Thymus (tissue), 14 donors: ENCODE measurements at places on chromosomes 11 and 22. TPM values are rescaled to one million over a fixed set of nuclear protein-coding genes. Genes with fewer than 3 reads are reported as not detected.
A peak's percentile ranks its signal among the peaks of the same experiment; 100 is the strongest.

- H3K27ac ChIP-seq = no peak overlapping the region
- no peaks in the 10 kb centered on the region for H3K4me1 ChIP-seq
- DNase-seq = no peak
- H3K4me3 ChIP-seq = no peak overlapping the region
- H3K27me3 ChIP-seq = no peaks in the 10 kb centered on the region
These were observed 133.0 kb upstream of the CSNK2A3 start for GRCh38 chr11:11486002-11486401.

GRCh38 chr22:42906605-42907348 lies 49.7 kb upstream of the ARFGAP3 start:
- peaks cover 10% of the 10 kb centered on the region for H3K36me3 ChIP-seq
- H3K4me3 ChIP-seq = no peak overlapping the region
- peak overlapping the region; percentile 21 for H3K27ac ChIP-seq

DNA sequence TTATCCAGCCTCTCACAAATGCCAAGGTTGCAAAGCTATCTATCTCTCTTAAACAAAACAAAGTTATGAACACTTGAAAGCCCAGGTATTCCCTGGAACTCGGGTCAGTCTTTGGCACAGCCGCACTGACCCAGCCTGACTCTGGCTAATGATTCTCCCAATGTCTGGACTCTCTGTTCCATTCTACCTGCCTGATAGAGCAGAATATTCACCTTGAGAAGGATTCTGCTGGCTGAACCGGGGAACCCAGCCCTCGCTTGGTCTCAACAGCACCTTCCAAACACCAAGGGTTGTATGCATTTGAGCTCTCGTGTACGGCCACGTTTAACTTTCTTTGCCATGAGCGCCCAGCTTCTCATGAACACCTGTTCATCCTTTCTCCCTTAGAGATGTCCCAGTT lies 116.8 kb downstream of the ZBTB16 start:
- no peak overlapping the region for H3K27ac ChIP-seq
- no peak overlapping the region for H3K4me3 ChIP-seq
- H3K27me3 ChIP-seq = no peaks in the 10 kb centered on the region
- no peak for DNase-seq

DNA sequence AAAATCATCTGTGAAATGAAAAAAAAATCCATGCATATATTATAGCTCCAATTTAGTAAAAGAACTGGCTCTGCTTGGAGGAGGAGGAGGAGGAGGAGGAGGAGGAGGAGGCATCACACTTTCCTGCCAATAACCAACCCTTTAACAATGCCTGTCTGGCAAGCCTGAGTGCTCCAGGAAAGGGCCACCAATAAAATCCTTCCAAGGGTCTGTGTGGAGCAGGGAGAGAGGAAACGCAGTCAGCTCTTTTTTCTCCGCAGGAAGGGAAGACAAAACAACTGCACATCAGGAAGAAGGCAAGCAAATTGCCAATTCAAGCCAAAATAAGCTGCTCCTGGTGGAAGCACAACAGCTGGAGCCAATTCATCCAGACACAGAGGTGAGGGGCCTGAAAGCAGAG lies 139.0 kb downstream of the KCNC1 start:
- H3K4me3 ChIP-seq = no peak overlapping the region

DNA sequence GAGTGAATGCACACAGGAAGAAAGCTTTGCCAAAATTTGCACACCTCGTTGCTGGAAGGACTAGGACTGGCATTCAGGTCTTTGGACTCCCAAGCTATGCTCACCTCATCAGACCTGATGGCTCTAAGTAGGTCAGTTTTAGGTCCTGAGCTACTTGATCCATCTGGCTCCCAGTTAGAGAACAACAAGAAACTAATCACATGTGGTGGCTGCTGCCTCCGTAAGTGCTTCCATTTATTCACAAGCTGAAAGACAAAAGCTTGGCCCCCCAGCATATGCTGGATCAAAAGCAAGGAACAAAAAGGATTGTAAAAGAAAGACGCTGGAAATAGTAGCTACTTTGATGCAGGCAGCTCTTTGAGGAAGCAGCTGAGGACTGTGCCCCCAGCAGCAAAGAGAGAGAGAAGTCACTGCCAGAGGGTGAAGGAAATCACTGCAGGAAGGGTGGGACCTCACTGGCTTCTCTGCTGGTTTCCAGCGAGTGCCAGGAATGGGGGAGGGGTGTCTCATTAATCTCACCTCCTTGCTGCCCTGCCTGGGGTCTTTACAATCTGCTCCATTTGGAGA lies 268.9 kb downstream of the KIRREL3 start:
- no peak overlapping the region for H3K27ac ChIP-seq
- H3K4me3 ChIP-seq = no peak overlapping the region
- no peaks in the 10 kb centered on the region for H3K36me3 ChIP-seq
- no peak for DNase-seq
- no peaks in the 10 kb centered on the region for H3K4me1 ChIP-seq

Gene CECR2
- total RNA-seq = 0.42 TPM

GRCh38 chr11:17790453-17790852 lies 55.9 kb downstream of the KCNC1 start:
- H3K4me3 ChIP-seq = no peak overlapping the region
- no peaks in the 10 kb centered on the region for H3K4me1 ChIP-seq
- DNase-seq = no peak
- H3K27ac ChIP-seq = no peak overlapping the region
- no peaks in the 10 kb centered on the region for H3K36me3 ChIP-seq

DNA sequence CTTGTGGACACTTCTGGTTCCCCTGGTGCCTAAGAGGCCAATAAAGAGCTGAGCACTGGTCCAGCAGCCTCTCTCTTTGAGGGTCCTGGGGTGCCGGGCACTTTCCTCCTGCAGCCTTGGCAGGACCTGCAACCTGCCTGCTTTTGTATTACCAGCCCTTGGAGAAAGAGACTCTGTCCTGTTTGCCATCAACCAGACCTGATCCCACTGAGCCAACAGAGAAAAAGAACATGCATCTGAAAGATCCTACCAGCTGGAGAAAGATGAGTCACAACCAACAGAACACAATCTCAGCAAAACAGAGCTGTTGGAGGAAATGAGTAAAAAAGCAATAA lies 321.0 kb downstream of the DDX10 start:
- no peaks in the 10 kb centered on the region for H3K27me3 ChIP-seq
- no peaks in the 10 kb centered on the region for H3K36me3 ChIP-seq
- no peak overlapping the region for H3K27ac ChIP-seq

DNA sequence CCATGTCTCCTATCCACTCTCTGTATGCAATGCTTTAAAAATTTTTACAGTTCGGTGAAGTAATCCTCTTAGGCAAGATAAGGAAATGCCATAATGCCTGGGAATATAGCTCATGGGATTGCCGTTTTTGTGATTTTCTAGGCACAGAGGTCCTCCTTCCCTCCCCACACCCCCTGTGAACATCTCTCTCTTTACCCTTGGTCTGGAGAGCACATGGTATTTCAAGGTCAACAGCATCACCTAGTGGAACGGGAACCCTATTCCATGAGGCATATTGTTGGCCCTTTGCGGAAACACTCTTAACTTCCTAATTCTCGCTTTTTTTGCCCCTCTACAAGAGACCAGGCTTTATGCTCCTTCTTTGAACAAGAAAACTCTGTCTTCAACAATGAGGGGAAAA lies 8.8 kb downstream of the NXPE4 start:
- no peak for DNase-seq
- no peaks in the 10 kb centered on the region for H3K4me1 ChIP-seq
- no peaks in the 10 kb centered on the region for H3K36me3 ChIP-seq

Gene ANGPTL5
- not detected for total RNA-seq

GRCh38 chr11:2934021-2934550 lies 4.9 kb upstream of the PHLDA2 start:
- H3K27me3 ChIP-seq = peaks cover 44% of the 10 kb centered on the region
- no peak for DNase-seq
- no peak overlapping the region for H3K27ac ChIP-seq
- H3K36me3 ChIP-seq = no peaks in the 10 kb centered on the region
- peaks cover 13% of the 10 kb centered on the region for H3K4me1 ChIP-seq

- no peaks in the 10 kb centered on the region for H3K4me1 ChIP-seq
- H3K27me3 ChIP-seq = peaks cover 4% of the 10 kb centered on the region
- no peaks in the 10 kb centered on the region for H3K36me3 ChIP-seq
- no peak overlapping the region for H3K27ac ChIP-seq
- H3K4me3 ChIP-seq = no peak overlapping the region
These were observed 14.5 kb downstream of the MAP6 start for GRCh38 chr11:75654314-75654713.

GRCh38 chr22:24188705-24189248 lies 7.5 kb downstream of the SUSD2 start:
- no peak overlapping the region for H3K4me3 ChIP-seq
- no peaks in the 10 kb centered on the region for H3K4me1 ChIP-seq
- H3K36me3 ChIP-seq = peaks cover 2% of the 10 kb centered on the region
- DNase-seq = no peak
- no peaks in the 10 kb centered on the region for H3K27me3 ChIP-seq

Gene MAPK1
- total RNA-seq = 71.1 TPM

DNA sequence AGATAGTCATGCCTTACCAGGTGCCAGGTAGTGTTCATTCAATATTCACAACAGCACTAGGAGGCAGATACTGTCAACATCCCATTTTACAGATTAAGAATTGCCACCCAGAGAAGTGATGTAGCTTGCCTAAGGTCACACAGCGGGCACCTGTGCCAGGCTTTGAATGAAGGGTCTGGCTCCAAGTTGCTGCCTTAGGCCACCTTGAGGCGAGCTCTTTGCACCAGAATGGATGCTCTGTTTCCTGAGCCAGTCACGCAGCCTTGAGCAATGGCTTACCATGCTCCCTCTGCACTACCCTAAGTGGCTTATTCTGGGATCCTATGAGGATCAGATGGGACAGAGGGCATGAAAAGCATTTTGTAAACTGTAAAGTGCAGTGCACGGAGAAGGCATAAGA lies 25.1 kb upstream of the TIMP3 start:
- H3K27ac ChIP-seq = no peak overlapping the region
- DNase-seq = no peak
- no peaks in the 10 kb centered on the region for H3K36me3 ChIP-seq
- H3K4me3 ChIP-seq = no peak overlapping the region

Gene APOA5
- total RNA-seq = 0.05 TPM

GRCh38 chr11:17637901-17638300 lies 81.5 kb upstream of the MYOD1 start:
- DNase-seq = no peak
- H3K27me3 ChIP-seq = no peaks in the 10 kb centered on the region
- H3K27ac ChIP-seq = no peak overlapping the region

Gene FGF4
- 0.09 TPM for total RNA-seq

Gene INSC
- total RNA-seq = 0.19 TPM

DNA sequence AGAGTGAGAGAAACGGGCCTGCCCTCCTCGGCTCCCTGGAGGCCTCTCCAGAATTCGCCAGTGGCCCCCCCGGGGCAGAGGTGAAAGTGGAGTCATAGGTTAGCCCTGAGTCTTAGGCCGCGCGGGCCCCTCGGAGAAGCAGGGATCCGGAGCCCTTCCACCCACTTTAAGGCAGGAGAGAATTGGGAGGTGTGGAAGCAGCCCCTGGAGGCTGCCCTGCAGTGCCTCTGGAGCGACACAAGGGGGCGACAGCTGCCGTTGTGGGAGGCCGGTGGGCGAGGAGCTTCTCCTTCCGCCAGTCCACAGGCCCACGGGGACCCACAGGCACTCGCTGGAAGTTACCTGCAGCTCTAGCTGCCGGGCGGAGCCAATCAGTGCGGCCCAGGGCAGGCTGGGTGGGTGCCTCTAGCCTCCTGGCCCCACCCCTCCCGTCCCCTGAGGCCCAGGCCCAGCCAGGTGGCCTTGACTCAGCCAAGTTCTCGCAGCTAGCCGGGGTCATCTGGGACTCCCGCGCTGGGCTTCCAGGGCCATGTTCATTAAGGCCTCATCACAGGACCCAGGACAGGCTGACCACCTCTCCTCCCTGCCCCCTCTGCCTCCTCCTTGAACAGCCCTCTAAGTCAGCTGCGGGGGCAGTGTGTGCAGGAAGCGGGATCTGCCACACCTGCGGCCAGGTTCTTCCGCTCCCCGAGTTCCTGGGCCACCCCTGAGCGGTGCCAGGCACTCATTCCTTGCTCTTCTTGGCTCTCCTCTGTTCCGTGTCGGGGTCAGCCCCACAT lies 5.0 kb downstream of the DGKZ start:
- H3K4me1 ChIP-seq = peaks cover 48% of the 10 kb centered on the region
- no peak overlapping the region for H3K4me3 ChIP-seq
- H3K27ac ChIP-seq = peak overlapping the region; percentile 68
- no peak for DNase-seq
- no peaks in the 10 kb centered on the region for H3K27me3 ChIP-seq

DNA sequence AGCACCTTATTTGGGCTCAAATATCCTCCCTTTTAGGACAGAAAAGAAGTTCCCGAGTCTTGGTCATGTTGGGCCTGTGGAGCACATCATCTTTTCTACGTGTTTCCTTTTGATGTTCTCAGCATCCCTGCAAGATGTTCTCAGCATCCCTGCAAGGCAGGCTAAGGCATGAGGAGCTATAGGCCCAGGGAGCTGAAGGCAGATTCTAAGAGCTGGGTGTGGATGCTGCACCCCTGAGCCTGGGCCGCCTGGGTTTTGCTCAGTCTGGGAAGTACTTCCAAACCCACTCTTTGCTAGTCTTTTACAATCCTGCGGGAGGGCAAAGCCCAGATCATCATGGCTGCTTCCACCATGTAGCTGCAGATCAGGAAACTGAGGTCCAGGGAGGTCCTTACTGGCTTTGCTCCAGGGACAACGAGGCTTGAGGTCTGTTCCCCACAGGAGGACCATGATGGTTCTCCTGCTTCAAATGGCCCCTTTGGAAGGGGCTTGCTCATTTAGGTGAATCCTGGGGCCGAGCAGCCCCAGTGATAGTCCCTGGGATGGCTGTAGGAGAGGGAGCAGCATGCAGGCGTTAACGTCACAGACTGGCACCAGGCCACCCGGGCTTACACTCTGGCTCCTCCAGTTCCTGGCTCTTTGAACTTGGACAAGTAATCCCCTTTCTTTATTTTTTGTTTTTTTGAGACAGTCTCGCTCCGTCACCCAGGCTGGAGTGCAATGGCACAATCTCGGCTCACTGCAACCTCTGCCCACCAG lies 10.6 kb downstream of the LRRC75B start:
- no peak for DNase-seq
- no peak overlapping the region for H3K27ac ChIP-seq
- no peaks in the 10 kb centered on the region for H3K4me1 ChIP-seq
- no peaks in the 10 kb centered on the region for H3K27me3 ChIP-seq
- no peak overlapping the region for H3K4me3 ChIP-seq
- H3K36me3 ChIP-seq = no peaks in the 10 kb centered on the region

DNA sequence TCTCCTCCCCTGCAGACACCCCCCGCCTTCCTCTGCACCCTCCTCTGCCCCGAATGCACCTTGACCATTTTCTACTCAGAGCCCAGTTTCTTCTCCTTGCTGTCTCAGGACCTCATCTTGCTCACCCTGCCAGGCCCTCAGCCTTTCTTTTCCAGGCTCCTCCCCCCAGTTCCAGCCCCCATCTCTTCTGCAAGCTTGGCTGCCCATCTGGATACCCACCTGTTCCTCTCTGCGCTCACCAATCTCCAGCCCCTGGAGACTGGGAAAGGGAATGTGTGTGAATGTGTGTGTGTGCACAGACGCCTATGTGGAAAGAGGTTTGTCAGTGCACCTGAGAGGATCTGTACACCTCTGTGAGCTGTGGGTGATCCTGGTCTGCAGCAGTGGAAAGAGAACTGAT lies 36.4 kb downstream of the SLC22A12 start:
- peaks cover 2% of the 10 kb centered on the region for H3K4me1 ChIP-seq
- no peak for DNase-seq
- H3K4me3 ChIP-seq = no peak overlapping the region
- no peaks in the 10 kb centered on the region for H3K27me3 ChIP-seq
- no peak overlapping the region for H3K27ac ChIP-seq
